ENCODE measurements at places on chromosomes 5 and 9.

DNA sequence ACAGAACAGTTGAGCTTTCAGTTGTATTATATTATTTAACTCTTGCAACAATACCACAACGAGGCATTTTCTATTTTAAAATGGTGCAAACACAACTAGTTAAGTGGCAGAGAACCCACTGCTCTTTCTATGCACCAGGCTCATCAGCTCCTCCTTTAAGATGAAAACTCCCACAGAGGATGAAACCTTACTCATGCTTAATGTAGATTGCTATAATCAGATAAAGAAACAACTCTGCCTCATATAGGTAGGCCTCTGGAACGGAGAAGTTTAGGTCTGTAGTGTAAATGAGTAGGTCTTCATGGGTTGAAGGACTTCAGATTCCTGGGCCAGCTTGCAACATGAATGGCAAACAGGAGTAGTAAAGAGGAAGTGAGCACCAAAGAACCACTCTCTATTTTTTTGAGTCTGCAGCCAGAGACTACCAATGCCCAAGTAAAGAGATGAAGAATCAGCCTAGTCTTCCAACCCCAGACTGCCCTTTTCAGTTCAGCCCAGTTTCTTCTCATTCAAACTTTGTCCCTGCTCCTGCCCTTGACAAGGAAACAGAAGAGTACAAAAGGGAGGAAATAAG, 33.9 kb downstream of the HACD4 start:
- no peak for DNase-seq

DNA sequence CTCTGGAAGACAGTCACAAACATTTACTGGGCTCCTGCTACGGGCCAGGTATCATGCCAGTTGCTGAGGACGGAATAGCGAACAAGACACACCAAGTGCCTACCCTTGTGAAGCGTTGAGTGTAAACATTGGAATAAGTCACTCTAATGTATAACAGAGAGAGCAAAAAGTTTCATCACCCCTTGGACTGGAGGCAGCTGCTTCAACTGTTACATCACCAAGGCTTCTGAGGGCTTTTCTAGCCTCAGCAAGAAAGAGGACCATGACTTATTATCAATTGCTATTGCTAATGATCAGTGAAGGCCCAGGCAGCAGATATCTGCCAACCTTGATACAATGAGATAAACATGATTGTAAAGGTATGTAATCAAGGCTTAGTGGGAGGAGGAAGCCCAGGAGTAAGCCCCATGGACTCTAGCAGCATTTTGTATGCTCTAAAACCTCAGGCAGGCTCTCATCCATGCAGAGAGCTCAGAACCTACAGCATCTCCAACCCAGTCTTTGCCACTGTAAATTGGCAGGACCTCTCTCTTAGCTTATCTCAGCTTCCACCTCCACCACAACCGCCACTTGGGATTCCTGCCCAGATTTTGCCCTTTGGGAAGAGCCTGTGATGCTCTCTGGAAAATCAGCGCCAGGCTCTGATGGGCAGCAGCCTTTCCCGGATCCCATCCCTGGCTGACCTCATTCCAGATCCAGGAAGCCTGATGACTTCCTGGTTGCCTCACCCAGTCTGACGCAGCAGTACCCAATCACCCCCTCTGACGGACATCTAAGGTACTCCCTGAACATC, 54.5 kb downstream of the ADAM19 start:
- no peak for DNase-seq

DNA sequence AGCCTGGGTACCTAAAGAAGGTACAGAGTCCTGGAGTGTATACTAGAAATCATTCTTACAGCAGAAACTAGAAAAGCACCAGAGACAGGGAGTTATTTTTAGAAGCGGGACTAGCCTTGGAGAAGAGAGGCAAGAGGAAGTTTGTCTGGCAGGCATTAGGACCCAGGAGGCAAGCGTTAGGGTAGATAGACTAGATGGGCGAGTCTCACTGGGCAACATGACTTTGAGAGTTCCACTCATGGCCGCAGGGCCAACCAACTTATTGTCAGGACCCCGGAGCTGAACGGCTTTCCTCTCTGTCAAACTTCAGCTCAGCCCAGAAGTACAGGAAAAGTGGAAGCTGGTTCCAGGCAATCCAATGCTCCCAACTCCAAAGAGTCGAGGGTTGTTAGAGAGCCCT, 34.1 kb upstream of the NPR3 start:
- no peak for DNase-seq

- DNase-seq = no peak
Observed at GRCh38 chr5:15371184-15371583, 128.8 kb upstream of the FBXL7 start.

DNA sequence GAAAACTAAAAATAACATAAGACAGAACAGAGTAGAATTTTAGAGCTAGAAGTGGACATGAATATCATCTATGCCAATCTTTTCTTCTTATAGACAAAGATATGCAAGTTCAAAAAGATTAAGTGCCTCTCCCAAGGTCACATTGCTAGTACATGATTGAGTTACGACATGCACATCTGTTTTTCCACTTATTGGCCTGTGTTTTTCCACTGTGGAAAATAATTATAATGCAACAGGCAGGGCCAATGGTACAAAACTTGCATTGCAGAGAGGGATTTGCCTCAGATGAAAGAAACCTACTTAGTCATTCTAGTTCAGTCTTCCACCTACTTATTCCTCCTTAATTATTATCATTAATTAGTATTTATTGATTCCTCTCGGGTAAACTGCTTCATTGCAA, 407.8 kb upstream of the SGCD start:
- DNase-seq = no peak

- no peak for DNase-seq
Observed at GRCh38 chr9:30943446-30944224, 1440.8 kb upstream of the ACO1 start.

DNA sequence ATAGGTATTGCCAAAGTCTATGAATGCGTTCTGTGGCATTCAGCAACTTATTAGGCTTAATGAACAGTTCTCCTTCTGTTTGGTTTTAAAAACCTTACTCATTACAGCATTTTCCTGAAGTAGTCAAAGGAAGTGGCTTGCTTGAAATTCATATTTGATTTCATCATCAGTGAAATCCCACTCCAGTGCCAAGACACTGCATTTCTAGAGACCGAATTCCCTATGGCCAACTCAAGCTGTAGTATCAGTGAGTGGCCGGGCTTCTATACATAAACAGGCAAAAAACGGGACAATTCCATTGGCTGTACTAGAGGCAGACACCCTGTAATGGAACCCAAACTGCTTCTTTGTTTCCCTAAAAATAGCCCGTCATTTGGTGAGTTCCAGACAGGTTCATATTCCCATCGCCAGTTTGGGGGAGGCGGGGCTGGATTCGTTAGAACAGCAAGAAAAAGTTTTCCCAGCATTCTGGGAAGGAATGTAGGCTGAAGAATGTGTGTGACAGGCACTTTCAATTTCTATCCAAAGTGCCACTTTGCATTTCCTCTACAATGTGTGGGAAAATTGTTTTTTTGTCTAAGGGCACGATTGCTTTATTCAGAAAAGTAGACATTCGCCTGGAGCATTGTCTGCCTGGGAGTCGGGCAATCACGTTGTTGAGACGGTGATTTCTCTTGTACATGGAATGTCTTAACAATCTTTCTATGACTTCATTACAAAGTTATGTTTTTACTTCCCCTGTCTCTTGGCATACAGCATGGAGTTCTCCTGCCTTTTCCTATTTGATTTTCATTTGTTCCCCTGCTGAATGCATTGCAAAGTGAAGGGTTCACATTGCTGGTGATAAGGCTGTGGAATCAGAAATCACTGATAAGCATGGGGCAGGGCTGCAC, 141.8 kb upstream of the MAST4 start:
- DNase-seq = no peak

- no peak for DNase-seq
Observed at GRCh38 chr9:88974641-88975040, 16.6 kb upstream of the S1PR3 start.

- no peak for DNase-seq
Observed at GRCh38 chr5:22471154-22471553, 382.0 kb downstream of the CDH12 start.

GRCh38 chr5:113183694-113184093, 207.1 kb downstream of the DCP2 start:
- no peak for DNase-seq

- no peak for DNase-seq
Observed at GRCh38 chr9:99634186-99634585, 187.5 kb upstream of the NR4A3 start.

- DNase-seq = no peak
Observed at GRCh38 chr9:88741335-88741734, 206.4 kb downstream of the NXNL2 start.

GRCh38 chr5:150523472-150524350, 15.8 kb downstream of the NDST1 start:
- no peak for DNase-seq

DNA sequence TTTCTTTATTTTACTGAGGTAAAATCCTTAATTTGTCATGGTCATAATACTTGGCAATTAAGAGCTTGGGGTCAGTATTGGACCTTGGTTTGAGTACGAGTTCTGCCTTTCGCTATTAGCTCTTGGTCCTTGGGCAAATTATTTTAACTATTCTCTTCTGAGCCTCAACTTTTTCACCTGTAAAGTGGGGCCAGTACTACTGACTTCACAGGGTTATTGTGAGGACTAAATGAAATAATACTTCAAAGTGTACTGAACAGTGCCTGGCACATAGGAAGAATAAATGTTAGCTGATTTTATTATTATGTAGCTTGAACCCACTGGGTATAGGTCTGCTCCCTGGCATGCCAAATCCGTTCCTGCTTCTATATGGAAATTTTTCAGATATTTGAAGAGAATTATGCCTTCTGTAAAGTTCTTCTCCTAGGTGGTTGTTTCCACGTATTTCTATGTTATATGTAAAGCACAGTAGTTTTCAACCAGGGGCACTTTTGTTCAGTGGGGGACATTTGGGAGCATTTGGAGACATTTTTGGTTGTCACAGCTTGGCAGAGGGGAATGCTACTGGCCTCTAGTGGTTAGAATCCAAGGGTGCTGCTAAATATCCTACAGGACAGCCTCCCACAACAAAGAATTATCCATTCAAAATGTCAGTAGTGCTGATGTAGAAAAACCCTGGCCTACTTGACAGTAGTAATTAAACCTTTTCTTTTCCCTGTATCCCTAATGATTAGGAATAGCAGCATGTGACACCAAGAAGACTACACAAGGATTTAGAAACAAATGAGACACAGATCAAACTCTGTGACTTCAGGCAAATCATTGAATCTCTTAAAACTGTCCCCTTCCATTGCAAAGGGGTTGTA, 4.5 kb downstream of the RCL1 start:
- no peak for DNase-seq

DNA sequence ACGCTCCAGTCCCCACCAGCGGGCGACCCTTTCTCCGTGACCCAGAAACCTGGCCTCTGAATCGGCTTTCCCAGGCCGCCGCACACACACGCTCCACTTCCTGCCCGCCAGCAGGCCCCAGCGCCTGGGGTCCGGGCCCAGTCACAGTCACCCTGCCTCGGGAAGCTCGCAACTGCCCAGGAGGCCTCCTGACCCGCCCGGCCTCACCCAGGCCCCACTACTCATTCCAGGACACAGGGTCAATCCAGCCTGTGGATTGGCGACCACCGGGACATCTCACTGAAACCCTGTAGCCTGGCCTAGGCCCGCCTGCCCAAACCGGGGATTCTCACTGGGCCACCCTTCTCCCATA, 2.7 kb upstream of the IRX4 start:
- no peak for DNase-seq

DNA sequence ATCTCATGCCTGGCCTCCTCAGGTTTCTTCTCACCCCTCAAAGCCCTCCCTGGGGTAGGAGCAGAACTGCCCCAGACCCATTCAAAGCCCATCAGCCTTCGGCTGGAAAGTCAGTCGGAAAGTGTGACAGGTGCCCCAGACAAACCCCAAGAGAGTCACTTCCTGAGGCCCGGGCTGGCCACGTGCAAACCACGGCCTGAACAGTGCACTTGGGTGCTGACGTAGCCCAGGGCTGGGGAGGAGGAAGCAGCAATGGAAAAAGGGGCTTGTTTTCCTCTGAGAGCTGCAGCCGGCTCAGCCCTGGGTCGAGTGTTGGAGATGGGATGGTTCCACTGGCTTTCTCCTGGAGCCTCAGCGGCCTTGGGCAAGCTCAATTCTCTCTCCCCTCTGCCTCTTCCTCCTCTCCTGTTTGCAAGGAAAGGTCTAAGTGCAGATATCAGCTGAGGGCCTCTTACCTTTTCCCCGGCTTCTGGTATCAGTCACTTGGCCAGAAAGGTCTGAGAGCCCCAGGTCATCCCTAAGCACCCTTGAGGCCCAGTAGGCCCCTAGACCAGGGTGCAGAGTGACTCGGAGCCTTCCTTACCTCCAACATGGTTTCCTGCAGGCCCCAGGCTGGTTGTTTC, 5.9 kb upstream of the EGR1 start:
- DNase-seq = peak; percentile 71

GRCh38 chr9:18822850-18823249, 210.2 kb downstream of the SAXO1 start:
- DNase-seq = no peak

DNA sequence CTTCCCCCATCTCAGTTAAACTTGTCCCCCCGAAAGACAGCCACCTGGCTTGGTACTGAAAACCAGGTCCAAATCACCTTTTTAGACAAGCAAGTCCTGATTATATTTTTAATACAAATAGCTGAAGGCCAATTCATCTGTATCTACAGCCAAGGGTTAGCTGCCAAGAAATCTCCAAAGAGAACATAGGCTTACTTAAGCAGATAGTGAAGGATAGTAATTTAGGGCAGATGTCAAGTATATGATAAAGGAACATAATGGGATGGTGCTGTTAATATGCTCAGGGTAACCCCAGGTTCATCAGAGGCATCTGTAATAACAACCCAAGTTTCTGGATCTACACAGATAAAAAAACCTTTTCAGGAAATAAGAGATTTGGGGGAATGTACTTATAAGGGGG, 133.0 kb downstream of the EBF1 start:
- no peak for DNase-seq

GRCh38 chr5:150134198-150134588, 21.5 kb downstream of the PDGFRB start:
- DNase-seq = no peak

GRCh38 chr5:6788439-6788838, 75.2 kb downstream of the TENT4A start:
- no peak for DNase-seq

DNA sequence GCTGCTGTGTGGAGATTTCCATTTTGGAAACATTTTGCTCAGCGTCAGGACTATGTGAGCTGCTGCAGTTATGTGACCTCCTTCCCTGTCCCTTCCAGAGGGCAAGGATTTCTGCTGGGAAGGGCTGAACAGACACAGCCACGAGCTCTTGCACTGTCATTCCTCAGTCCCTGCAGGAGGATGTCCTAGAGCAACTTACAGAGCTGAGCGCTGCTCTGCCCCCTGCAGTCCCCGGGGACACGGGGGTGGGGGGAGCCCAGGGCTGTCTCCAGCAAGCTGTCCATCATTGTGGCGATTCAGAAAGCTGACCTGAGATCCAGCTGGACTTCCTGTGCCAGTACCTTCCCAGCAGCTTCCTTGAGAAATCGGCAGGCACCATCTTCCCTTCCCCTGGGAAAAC, 28.0 kb upstream of the MAP1B start:
- no peak for DNase-seq

GRCh38 chr5:148830211-148830610, 3.8 kb downstream of the ADRB2 start:
- no peak for DNase-seq

- no peak for DNase-seq
Observed at GRCh38 chr9:72422214-72422613, 57.2 kb upstream of the ZFAND5 start.

- DNase-seq = peak; percentile 7
Observed at GRCh38 chr5:67221487-67222242, 25.1 kb upstream of the CD180 start.
